ENCODE measurements at places on chromosomes 7 and 10.

- no peak for DNase-seq
Measured at GRCh38 chr7:146412781-146413180, 296.2 kb downstream of the CNTNAP2 start.

- DNase-seq, result no peak
Measured at GRCh38 chr10:114823077-114823463, 1.5 kb downstream of the FHIP2A start.

DNA sequence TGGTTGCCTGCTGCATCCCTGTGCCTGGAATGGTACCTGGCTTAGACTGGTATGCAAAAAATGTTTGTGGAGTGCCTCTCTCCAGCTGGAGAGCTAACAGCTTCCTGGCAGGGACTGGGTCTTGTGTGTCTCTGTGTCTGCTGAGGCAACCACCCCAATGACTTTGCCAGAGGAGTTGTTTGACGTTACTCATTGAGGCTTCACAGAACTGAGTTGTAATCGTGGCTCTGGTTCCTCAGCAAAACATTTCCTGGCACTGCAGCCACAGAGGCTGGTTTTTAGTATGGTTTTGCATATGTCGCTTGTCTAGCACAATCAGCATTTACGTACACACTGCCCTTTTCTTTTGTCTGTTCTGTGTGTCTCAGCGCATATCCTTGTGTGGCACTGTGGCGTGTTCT is 7.5 kb downstream of the ZNF282 start:
- no peak for DNase-seq

GRCh38 chr7:120992272-120992964 is 3.9 kb downstream of the CPED1 start:
- DNase-seq, result no peak

- no peak for DNase-seq
Measured at GRCh38 chr10:44755481-44755880, 155.7 kb upstream of the TMEM72 start.
